ENCODE measurements at places on chromosomes 13 and 19.

- peak; percentile 50 for DNase-seq
Measured at GRCh38 chr19:48900477-48901406, 630 bp downstream of the NUCB1 start.

- DNase-seq: no peak
Measured at GRCh38 chr19:16376649-16377048, 52.0 kb downstream of the KLF2 start.

DNA sequence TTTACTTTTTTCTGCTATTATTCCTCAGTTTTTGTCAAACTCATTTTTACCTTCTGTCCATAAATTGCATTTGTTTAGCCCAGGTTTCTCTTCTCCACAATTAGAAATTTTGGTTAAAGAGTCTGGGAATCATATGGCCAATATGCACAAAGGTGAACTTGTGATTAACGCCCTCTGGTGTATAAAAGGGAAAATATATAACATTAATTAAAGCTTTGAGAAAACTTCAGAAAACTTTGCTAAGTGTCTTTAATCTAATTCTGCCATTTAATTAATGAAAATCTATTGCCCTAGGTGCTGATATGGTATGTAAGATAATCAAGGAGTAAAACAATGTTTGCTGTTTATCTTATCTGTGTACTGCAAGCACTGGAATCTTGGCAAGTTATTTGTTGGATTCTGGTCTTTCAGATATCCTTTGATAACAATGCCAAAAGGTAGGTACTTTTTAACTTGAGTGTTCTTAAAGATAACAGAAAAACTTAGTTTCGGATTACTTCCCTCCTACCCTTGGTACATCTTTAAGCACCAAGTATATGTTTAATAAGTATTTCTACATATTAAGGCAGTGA, 402.6 kb downstream of the SUCLA2 start:
- DNase-seq: no peak

GRCh38 chr13:26910754-26911465, 150.3 kb upstream of the GPR12 start:
- DNase-seq: no peak

- no peak for DNase-seq
Measured at GRCh38 chr19:4844348-4845179, 13.1 kb upstream of the TICAM1 start.

GRCh38 chr19:4347521-4347920, 4.2 kb downstream of the MPND start:
- no peak for DNase-seq

- no peak for DNase-seq
Measured at GRCh38 chr13:52995946-52996345, 32.7 kb upstream of the OLFM4 start.

DNA sequence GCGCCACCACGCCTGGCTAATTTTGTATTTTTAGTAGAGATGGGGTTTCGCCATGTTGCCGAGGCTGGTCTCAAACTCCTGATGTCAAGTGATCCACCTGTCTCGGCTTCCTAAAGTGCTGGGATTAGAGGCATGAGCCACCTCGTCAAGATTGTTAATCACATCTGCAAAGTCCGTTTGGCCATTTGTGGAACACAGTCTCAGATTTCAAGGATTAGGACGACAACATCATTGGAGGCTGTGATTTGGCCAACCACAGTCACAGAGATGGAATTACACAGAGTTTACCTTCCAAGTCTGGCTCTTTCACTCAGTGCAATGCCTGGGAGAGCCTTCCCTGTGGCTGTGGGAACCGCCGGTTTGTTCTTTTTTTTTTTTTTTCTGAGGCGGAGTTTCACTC, 17.8 kb downstream of the SULT2B1 start:
- DNase-seq: no peak

GRCh38 chr19:15197275-15197941, 3.4 kb downstream of the NOTCH3 start:
- DNase-seq: no peak

- DNase-seq: no peak
Measured at GRCh38 chr13:48489666-48490065, 43.2 kb downstream of the RCBTB2 start.

DNA sequence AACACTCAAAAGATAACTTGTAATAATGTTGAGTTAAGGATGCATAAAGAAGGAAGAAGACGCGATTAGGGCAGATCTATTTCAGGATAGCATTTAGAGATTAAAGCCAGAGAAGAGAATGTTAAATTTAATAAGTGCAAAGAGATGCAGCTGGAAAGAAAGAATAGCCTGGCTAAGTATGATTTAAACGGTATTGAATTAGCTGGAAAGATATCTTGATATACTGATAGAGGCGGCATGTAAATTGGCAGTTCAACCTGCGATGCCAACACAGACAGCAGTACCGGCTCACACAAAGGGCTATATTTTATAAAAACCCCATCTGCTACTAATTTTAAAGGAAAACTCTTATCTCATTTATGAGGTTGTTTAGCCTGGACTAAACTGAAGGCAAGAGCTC, 121.4 kb downstream of the ENOX1 start:
- no peak for DNase-seq

DNA sequence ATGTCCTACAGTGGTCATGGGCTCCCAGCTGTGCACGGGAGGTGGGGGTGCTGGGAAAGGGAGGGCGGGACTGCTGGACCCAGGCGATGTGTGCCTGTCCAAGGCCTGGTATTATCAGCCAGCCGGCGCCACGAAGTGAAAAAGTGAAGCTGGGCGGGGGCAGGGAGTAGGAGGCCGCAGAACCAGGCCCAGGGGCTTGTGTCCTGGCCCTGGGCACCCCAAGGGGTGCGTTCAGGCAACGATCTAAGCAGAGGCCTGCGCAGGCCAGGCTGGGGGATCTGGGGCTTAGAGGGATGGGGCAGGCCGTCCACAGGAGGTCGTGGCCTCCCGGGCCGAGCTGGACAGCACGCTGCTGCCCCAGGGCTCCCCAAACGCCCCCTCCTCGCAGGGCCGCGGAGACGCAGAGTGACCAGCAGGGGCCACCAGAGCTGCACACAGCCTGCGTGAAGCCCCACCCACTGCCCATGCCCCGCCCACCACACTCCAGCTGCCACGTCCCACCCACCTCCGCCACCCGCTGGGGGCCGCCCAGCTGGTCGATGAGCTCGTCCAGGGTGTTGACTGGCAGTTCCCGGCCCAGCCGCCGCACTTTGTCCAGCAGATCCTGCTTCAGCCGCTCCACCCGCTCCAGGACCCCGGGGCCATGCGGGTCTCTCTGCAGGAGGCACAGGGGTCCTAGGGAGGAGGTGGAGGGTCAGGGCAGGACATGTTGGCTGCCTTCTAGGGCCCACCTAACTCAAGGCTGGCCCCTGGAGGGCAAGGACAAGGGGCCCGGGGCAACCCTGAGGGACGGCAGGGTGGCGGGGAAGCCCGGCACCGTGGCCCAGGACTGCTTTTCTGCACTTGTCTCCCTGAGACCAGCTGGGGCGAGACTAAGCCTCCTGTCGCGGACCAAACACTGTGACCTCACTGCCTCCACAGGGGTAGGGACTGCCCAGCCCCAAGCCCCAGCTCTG, 9.5 kb downstream of the GPX4 start:
- DNase-seq: peak; percentile 78

DNA sequence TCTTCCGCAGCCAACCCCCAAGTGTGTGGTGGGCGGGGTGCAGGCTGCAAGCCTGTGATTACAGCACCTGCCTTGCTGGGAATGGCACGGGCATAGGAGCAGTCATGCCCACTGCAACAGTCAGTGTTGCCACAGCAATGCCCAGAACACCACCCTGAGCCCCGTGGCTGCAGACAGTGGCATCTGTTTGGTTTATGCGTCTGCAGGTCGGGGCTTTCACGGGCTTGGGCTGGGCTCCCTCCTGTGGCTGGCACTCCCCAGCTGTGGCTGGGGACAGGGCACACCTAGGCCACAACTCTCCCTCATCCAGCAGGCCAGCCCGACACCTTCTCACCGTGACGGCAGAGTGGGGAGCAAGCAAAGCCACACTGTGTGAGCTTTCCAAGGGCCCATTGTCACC, 115.3 kb upstream of the C1QTNF9B start:
- no peak for DNase-seq

DNA sequence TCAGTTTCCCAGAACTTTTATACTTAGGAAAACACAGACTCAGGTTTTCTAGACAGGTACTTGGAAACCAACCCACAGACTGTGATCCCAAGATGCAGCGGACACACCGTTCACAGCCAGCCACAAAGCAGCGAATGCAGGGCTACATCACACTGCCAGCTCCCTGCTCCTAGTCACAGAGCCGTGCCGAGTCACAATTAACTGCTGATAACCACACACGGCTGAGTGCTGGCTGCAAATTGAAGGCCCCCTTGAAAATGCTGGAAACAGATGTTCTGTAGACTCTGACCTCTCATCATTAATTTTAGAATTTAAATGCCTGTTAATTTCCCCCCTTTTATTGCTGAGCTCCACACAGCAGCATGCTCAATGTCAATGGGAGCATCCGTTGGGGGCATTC, 78.6 kb upstream of the SIAH3 start:
- no peak for DNase-seq

DNA sequence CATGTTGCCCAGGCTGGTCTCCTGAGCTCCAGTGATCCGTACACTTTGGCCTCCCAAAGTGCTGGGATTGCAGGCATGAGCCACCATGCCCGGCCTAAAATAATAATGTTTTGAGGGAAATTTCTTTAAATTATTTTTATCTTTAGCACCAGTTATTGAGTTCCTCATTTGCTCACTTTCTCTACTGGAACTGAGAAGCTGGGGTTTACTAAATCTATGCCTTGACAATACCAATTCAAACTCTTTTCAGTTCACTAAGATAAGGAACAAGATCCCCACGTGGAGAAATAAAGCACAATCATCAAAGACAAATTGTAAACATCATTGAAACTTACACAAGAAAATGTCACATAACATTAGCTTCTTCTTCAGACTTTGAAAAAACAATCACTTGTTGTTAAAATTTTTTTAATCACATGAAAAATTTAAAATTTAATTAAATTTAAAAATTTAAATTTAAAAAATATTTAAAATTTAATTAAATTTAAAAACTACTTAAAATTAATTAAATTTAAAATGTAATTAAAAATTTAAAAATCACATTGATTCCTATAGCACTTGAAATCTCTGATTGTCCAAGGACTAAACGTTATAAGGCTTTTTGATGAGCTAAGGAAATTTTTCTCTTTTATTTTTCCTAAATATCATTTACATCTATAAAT, 25.2 kb upstream of the XPO4 start:
- no peak for DNase-seq

DNA sequence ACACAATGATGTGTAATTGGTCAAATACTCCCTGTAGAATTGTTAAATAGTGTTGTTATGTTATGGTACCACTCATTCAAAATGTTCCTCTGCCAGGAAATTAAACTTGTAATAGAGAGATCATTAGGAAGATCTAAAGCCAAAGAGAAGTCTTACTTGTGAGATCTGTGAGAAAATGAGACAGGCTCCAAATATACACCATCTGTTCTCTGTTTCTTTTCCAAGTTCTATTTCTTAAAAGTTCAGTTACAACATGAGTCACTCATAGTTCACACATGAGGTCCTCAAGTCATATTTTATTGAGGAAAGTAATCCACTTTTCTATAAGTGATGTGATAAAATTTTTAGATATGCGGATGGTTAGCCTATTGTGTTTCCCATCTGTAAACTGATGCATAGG, 1038.1 kb upstream of the PRR20A start:
- no peak for DNase-seq

GRCh38 chr13:50187352-50188029, 172.2 kb downstream of the KCNRG start:
- no peak for DNase-seq

DNA sequence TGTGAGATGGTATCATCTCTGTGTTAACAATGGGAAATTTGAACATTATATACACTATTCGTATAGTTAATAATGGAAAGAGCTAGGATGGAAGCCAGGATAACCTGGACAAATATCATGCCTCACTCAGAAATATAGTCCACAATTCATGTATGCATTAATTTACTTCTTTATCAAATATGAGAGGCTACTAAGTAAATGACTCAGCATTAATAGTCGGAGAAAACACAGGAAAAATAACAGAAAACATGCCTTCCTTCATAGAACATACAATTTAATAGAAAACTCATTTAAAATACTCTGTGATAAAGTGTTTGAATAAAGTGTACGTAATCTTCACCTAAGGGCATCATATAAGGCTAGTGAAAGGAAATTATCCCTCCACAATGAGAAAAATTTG, 383.4 kb upstream of the SLITRK5 start:
- no peak for DNase-seq

- no peak for DNase-seq
Measured at GRCh38 chr19:3179739-3180293, 1.2 kb downstream of the S1PR4 start.

GRCh38 chr13:99118179-99118578, 82.5 kb upstream of the UBAC2 start:
- DNase-seq: no peak

- DNase-seq: no peak
Measured at GRCh38 chr19:7694499-7694898, 7.4 kb downstream of the FCER2 start.

DNA sequence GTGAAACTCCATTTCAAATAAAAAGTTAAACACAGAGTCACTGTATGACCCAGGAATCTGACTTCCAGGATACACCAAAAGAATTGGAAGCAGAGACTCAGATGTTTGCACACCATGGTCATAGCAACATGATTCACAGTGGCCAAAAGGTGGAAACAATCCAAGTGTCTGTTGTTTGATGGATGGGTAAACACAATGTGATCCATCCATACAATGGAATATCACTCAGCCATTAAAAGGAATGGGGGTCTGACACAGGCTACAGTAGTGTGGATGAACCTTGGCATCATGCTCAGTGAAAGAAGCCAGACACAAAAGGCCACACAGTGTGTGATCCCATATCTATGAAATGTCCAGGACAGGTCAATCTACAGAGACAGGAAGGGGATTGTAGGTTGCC, 174.3 kb downstream of the PTPRS start:
- peak; percentile 81 for DNase-seq

DNA sequence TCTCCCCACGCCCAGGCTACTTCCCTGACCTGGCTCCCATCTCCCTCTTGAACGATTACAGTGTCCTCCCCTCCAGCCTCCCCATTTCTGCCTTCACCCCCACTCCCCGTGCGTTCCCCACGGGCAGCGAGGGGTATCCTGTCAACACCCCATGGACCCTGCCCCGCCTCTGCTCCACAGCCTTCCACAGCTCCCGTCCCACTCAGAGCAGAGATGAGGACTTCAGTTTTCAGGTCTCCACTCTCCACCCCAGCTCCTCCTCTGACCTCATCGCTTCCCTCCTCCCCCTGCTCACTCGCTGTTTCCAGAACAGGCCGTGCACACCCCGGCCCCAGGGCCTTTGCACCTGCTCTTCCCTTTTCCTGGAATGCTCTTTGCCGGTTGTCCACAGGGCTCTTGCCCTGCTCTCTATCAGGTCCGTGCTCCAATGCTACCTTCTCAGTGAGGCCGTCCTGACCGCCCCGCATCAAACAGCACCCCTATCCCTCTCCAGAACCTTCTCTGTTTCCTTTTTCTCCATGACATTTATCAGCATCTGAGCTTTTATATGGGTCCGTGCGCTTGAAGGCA, 15.0 kb downstream of the LRRC4B start:
- no peak for DNase-seq

- DNase-seq: no peak
Measured at GRCh38 chr19:45924891-45925447, 10.4 kb upstream of the NANOS2 start.
